ENCODE measurements at places on chromosomes 5 and 9. TPM values are rescaled to one million over a fixed set of nuclear protein-coding genes. Genes with fewer than 3 reads are reported as not detected.

WNT8A gene
- not detected for total RNA-seq

GRM6 gene
- not detected for total RNA-seq

PLPP7 gene
- not detected for total RNA-seq

SPINK7 gene
- total RNA-seq = not detected

DNA sequence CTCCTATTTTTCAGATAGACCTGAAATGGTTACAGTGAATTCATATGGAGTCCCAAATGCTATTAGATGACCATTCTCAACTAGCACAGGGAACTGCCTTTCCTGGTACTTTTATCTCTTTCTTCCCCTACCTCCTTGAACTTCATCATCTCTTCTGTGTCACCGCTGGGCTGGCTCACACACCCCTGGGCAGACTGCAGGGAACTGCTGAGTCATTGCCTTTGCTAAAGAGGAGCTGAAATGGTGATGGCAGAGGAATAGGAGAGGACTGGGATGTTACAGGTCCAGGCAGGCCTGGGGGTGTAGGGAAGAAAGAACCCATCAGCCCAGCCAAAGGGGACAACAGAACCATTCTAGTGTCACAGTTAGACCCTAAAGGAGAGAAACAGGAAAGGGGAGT lies 322.3 kb downstream of the ASTN2 start:
- no peak for DNase-seq
- no peaks in the 10 kb centered on the region for H3K36me3 ChIP-seq
- no peaks in the 10 kb centered on the region for H3K4me1 ChIP-seq
- H3K27ac ChIP-seq = no peak overlapping the region
- H3K4me3 ChIP-seq = no peak overlapping the region
- H3K27me3 ChIP-seq = no peaks in the 10 kb centered on the region

DNA sequence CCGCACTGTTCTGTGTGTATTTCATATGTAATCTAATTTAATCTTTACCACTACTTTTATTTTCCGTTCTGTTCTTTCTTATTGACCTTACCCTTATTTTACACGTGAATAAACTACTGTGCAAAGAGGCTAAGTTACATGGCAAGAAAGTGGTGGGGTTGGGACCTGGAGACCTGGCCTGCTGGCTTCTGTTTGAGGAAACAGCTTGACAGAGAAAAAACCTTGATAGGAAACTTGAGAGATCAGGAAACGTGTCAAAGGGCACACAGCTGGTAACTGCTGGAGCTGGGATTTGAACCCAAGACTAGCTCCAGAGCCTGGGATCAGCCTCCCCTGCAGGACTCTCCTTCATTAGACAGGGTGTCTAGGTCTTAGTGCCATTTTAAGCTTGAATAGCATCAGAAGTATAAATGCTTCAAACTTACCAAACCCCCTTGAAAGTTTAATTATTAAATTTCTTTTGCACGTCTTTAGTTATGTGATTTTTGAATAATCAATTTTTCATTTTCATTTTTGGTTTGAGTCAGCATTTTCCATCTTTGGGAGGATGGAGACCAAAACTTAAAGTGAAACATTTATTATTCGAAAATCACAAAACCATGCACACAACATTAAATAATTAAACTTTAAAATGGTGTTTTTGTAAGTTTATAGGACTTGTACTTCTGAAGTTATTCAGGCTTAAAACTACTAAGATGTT lies 129.5 kb downstream of the RGS3 start:
- no peaks in the 10 kb centered on the region for H3K4me1 ChIP-seq
- H3K27ac ChIP-seq = no peak overlapping the region
- DNase-seq = no peak
- no peaks in the 10 kb centered on the region for H3K27me3 ChIP-seq
- no peak overlapping the region for H3K4me3 ChIP-seq

- no peaks in the 10 kb centered on the region for H3K27me3 ChIP-seq
- peak within 1 kb of the TSS; percentile 76 for H3K27ac ChIP-seq
- DNase-seq = peak; percentile 90
- H3K36me3 ChIP-seq = peaks cover 7% of the 10 kb centered on the region
- peak within 1 kb of the TSS; percentile 79 for H3K4me3 ChIP-seq
- H3K4me1 ChIP-seq = peaks cover 41% of the 10 kb centered on the region
Observed at GRCh38 chr9:5450359-5451091, at the start of gene CD274. TSS of gene CD274 (plus strand) at chr9:5450542. CDS start at chr9:5456114, 5,572 bp downstream.

DNA sequence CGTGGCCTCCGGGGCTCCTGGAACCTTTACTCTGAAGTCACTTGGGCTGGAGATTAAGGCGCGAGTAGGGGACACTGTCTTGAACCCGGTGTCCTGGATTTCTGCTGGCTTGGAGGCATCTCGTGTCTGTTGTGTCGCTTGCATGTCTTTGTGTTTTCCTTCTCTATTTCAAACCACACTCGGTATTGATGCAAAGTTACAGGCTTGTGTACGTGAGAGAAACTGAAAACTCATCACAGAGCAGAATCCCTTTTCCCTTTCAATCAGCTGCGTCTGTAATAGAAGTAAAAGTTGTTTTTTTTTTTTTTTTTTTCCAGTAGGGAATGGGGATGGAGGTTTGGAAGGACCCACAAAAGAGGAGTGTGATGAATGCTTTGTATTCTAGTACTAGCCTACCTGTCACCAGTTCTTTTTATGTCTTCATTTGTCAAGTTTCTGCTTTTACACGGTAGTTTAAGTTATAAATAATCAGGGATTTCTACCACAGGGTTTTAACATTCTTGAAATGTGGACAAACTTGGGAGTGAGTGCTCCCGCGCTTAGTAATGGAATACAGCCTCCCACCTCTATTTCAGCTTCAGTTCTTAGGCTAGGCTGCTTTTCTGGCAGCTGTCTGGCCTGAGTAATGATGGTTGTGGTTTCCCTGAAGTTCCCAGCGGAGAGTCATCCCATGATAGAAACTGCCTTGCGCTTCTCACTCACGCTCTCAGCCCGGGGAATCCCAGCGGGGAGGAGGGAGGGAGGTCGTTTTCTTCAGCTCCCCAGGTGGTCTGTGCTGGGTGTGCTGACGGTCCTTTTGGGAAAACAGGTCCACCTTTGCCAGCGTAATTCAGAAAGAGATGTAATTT lies 763 bp downstream of the TJP2 start:
- no peaks in the 10 kb centered on the region for H3K27me3 ChIP-seq
- DNase-seq = no peak
- H3K4me1 ChIP-seq = peaks cover 53% of the 10 kb centered on the region
- H3K36me3 ChIP-seq = peaks cover 17% of the 10 kb centered on the region
- H3K4me3 ChIP-seq = no peak overlapping the region

DNA sequence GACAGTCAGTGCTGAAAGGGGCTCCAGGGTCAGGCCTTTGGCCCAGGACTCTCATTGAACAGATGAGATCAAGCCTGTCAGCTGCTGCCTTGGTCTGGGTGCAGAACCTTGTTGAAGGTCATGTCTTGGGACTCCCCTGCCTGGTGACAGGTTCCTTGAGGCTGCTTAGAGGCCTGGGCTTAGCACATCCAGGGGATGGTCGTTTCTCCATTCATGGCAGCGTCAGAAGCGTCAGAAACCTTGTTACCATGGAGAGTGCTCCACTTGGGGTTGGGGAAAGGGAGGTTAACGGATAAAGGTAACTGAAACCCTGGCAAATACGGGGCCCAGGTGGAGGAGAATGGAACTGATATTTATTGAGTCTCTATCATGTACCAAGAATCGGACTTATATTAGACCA lies 8.8 kb downstream of the ARPC5L start:
- peaks cover 53% of the 10 kb centered on the region for H3K36me3 ChIP-seq
- no peak for DNase-seq
- peaks cover 17% of the 10 kb centered on the region for H3K4me1 ChIP-seq
- peak overlapping the region; percentile 90 for H3K4me3 ChIP-seq

GRCh38 chr9:137919649-137920141 lies 42.1 kb downstream of the CACNA1B start:
- H3K36me3 ChIP-seq = peaks cover 5% of the 10 kb centered on the region
- no peak for DNase-seq
- no peak overlapping the region for H3K4me3 ChIP-seq
- H3K4me1 ChIP-seq = no peaks in the 10 kb centered on the region

GRCh38 chr5:76715736-76716455 lies at the start of gene F2R:
TSS of gene F2R (plus strand) at chr5:76716126. CDS start at chr5:76716308, 182 bp downstream.
- DNase-seq = peak; percentile 62
- peaks cover 14% of the 10 kb centered on the region for H3K27me3 ChIP-seq
- peaks cover 6% of the 10 kb centered on the region for H3K4me1 ChIP-seq
- H3K4me3 ChIP-seq = peak within 1 kb of the TSS; percentile 97
- peaks cover 25% of the 10 kb centered on the region for H3K36me3 ChIP-seq
- H3K27ac ChIP-seq = peak within 1 kb of the TSS; percentile 52

GRCh38 chr5:112656451-112656850 lies 81.2 kb upstream of the APC start:
- H3K27me3 ChIP-seq = peaks cover 8% of the 10 kb centered on the region
- H3K36me3 ChIP-seq = no peaks in the 10 kb centered on the region

DNA sequence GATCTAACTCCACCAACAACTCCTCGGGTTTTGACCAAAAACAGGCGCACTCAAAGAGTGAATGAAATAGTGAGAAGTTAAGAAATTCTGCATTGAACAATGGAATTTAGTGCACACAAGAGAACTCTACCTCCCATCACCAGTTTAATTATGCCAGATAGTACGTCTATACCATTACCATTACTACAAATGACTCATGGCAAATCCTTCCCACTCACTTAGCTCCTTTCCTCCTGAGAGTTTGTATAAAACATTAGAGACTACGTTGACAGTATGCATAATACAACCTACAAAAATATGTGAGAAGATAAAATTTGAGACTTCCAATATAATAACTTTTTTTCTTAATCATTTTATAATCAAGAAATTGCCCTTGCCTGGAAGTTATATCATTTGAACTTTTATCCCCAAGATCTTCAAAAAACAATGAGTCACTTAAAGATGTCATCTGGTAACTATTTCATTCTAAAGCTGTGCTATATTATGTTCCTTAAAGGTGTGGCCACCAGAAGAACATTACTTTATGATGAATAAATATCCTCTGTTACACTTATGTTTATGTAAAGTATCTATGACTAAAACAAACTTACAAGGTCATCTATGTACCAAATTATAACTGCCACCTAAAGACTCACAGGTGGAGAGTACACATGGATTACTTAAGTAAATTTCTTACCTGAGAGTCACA lies 297.9 kb upstream of the PTGER4 start:
- no peaks in the 10 kb centered on the region for H3K27me3 ChIP-seq
- H3K36me3 ChIP-seq = no peaks in the 10 kb centered on the region
- no peak overlapping the region for H3K4me3 ChIP-seq
- peaks cover 18% of the 10 kb centered on the region for H3K4me1 ChIP-seq
- DNase-seq = no peak

- DNase-seq = no peak
- H3K4me1 ChIP-seq = peaks cover 11% of the 10 kb centered on the region
- H3K27me3 ChIP-seq = no peaks in the 10 kb centered on the region
- H3K4me3 ChIP-seq = no peak overlapping the region
- no peaks in the 10 kb centered on the region for H3K36me3 ChIP-seq
Observed at GRCh38 chr9:70081120-70081495, 37.5 kb downstream of the MAMDC2 start.

GRCh38 chr9:97866848-97867247 lies 13.8 kb downstream of the FOXE1 start:
- H3K4me3 ChIP-seq = no peak overlapping the region
- no peak for DNase-seq
- H3K36me3 ChIP-seq = no peaks in the 10 kb centered on the region
